Ascending aorta (tissue), 2 donors: ENCODE measurements at places on chromosomes 6 and 20.

DNA sequence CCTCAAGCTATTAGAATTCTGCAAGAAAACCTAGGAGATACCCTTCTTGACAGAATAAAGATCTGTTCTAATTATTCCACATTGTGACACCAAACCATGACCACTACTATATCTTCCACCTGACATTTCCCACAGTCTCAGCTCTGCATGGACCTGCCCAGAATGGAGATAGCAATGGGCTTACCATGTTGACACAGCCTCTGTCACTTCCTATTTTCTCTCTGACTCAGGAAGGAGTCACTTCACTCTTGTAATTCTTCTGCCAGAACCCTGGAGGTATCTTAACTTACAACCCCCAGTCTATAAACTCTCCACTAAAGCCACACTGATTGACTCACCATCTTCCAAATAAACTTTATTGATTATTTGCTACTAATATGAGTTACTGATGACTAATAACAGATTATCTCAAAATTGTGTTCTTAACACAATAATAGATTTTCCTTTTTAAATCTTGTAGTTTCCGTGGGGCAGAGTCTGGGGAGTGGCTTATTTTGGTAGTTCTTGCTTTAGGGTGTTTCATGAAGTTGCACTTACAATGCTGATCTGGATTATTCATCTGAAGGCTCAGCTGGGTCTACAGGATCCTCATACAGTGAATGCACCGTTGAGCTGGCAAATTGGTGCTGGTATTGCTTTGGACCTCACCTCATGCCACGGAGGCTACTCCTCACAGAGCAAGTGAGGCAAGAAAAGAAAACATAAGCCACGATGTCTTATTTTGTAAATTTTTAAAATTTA, 869.9 kb downstream of the KIF16B start:
- H3K27me3 ChIP-seq = no peaks in the 10 kb centered on the region
- no peak overlapping the region for H3K27ac ChIP-seq
- no peak for DNase-seq
- H3K4me1 ChIP-seq = no peaks in the 10 kb centered on the region
- no peak overlapping the region for H3K4me3 ChIP-seq

GRCh38 chr6:37706749-37707148, 9.1 kb upstream of the MDGA1 start:
- H3K27ac ChIP-seq = peak overlapping the region; percentile 68
- H3K27me3 ChIP-seq = no peaks in the 10 kb centered on the region
- no peaks in the 10 kb centered on the region for H3K4me1 ChIP-seq
- DNase-seq = no peak
- no peak overlapping the region for H3K4me3 ChIP-seq

DNA sequence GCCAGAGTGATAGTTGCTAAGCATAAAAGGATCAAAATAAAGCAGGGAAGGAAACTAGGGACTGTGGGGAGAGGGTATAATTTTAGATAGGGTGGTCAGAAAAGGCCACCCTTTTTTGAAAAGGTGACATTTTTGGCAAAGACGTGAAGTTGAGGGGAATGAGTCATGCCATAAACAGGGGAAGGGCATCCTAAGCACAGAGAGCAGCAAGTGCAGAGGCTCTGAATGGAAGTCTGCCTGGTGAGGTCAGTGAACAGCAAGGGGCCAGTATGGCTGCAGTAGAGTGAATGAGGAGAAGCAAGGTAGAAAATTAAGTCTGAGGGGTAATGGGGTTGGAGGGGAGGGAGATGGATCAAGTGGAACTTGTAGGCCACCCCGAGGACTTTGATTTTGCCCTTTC, 2.4 kb downstream of the KLC4 start:
- no peak for DNase-seq
- H3K36me3 ChIP-seq = peaks cover 39% of the 10 kb centered on the region
- H3K27me3 ChIP-seq = no peaks in the 10 kb centered on the region
- no peak overlapping the region for H3K4me3 ChIP-seq

- no peak for DNase-seq
- H3K4me1 ChIP-seq = peaks cover 3% of the 10 kb centered on the region
- no peaks in the 10 kb centered on the region for H3K27me3 ChIP-seq
- no peak overlapping the region for H3K27ac ChIP-seq
- H3K4me3 ChIP-seq = peak overlapping the region; percentile 21
Observed at GRCh38 chr6:111566873-111567517, 38.7 kb downstream of the TRAF3IP2 start.

GRCh38 chr6:77136086-77136485, 327.2 kb downstream of the HTR1B start:
- no peaks in the 10 kb centered on the region for H3K36me3 ChIP-seq
- DNase-seq = no peak
- no peak overlapping the region for H3K4me3 ChIP-seq
- no peak overlapping the region for H3K27ac ChIP-seq
- no peaks in the 10 kb centered on the region for H3K27me3 ChIP-seq

DNA sequence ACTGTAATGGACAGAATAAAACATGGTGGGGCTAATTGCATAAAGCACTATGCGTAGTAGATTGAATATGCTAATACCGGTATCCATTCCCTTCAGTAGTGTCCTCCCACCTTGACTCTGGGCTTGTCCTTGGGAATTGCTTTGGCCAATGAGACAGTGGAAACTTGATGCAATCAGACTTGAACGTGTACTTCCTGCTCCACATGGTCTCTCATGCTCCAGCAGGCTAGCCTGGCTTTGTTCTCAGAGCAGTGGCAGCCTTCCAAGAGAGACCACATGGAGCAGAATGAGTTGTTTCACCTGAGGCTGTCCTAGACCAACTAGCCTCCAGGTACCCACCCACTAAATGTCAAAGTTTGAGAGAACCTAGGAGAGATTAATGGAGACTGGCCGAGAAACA, 37.0 kb upstream of the BTBD3 start:
- H3K4me3 ChIP-seq = no peak overlapping the region
- no peak overlapping the region for H3K27ac ChIP-seq
- DNase-seq = no peak
- H3K36me3 ChIP-seq = no peaks in the 10 kb centered on the region

DNA sequence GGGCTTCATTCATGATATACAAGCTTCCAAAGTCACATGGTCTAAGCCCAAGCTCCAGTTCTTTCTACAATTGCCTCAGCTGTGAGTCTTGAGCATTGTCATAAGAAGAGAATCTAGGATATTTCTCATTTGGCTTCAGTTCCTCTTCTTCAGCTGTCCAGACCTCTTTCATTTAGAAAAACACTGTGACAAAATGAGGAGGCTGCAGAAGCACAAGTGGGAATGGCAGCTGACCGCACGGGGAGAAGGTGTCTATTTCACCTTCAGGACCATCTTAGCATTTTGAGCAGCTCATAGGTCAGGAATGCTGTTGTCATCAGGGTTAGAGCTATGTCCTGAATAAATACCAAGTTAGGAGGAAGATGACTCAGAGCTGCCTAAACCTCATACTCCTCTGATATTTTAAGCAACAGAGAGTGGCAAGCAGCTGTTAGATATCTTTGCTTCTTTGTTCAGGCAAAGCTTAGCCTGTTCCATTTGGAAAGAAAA, 390.1 kb upstream of the CITED2 start:
- no peaks in the 10 kb centered on the region for H3K36me3 ChIP-seq
- H3K4me3 ChIP-seq = no peak overlapping the region
- H3K27ac ChIP-seq = peak overlapping the region; percentile 83
- H3K4me1 ChIP-seq = peaks cover 3% of the 10 kb centered on the region

DNA sequence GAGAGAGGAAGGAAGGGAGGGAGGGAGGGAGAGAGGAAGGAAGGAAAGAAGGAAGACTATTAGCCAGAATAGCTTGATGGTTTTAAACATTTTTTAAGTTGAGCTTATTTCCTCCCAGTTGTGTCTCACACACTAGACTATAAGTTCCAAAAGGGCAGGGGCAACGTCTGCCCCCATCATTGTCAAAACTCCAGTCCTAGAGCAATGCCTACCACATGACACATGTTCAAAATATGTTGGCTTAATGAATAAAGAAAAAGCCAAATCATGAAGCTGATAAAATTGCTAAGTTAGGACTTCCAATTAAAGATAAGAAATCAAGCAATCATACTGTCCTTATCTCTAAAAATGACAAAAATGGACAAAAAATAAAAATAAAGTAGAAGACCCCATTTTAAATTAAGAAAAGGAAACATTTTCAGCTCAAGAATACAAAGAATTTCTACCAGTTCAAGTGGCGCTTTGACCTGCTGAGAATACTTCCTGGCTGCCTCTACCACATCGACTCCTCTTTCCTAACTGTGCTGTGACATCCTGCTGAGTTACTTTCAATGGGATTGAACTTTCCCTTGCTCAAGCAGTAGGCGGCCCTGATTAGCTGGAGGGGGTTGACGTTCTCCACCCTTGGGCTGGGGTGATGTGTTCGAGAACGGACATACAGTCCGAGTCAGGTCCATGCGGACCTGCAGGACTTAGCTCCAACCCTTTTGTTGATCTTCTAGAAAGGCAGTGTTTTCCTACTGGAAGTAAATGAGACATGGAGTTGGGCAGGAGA, 283.9 kb upstream of the FOXQ1 start:
- H3K27ac ChIP-seq = no peak overlapping the region
- H3K4me1 ChIP-seq = no peaks in the 10 kb centered on the region
- H3K4me3 ChIP-seq = no peak overlapping the region
- H3K27me3 ChIP-seq = no peaks in the 10 kb centered on the region

GRCh38 chr6:126170978-126171382, 168.9 kb upstream of the CENPW start:
- DNase-seq = no peak
- H3K36me3 ChIP-seq = no peaks in the 10 kb centered on the region
- no peaks in the 10 kb centered on the region for H3K27me3 ChIP-seq
- H3K4me1 ChIP-seq = no peaks in the 10 kb centered on the region

DNA sequence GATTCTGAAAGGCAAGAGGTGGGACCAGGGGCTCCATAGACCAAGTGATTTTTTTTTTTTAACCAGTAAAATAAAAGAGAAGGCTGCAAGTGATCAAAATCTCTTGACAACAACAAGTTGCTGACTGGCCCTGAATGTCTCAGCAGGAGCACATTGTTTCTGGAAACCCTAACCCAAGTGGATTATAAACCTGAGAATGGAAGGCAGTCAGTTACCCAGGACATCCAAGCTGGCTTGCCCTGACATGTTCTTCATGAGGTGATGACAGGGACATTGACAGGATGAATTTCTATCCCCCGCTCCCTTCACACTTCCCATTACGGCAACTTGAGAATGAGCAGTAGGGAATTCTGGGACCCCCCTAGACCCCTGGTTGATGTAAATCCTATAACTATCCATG, 49.6 kb upstream of the RIPOR2 start:
- no peaks in the 10 kb centered on the region for H3K36me3 ChIP-seq
- no peak overlapping the region for H3K4me3 ChIP-seq
- H3K27ac ChIP-seq = no peak overlapping the region
- H3K4me1 ChIP-seq = no peaks in the 10 kb centered on the region

DNA sequence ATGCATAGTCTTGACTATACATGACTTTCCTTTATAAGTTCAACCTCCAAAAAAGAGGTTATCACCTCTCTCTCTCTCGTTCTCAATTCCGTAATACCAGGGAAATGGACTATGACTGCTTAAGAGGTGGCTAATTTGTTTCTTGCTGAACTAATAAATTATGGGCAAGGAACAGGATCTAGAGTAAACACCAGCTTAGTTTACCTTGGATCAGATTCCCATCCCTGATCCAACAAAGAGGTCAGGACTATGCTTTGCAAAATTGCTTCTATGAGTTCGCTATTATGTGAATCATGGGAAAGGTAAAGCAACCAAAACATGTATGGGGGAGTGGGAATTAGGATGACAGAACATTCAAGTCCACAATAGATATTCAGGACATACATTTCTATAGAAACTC, 630.7 kb downstream of the HACE1 start:
- no peak overlapping the region for H3K4me3 ChIP-seq
- H3K36me3 ChIP-seq = no peaks in the 10 kb centered on the region
- no peaks in the 10 kb centered on the region for H3K27me3 ChIP-seq
- H3K27ac ChIP-seq = no peak overlapping the region
- DNase-seq = no peak
- no peaks in the 10 kb centered on the region for H3K4me1 ChIP-seq

DNA sequence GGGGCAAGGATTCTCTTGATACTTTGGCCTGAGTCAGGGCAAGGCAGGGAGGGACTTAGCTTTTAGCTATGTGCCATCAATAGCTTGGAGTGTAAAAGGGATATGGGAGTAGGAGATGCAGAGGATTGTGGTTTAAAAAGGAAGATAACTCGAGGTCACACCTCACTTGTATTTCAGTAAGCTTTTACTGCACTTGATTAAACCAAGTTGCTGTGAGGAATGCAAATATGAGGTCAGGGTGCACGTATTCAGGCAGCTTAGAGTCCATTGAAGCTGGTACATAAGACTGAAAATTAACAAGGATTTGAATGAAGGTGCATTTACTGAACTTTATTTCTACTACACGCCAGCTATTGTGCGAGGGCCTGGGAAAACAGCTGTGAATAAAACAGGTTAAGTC, 32.1 kb downstream of the DSTN start:
- H3K36me3 ChIP-seq = peaks cover 64% of the 10 kb centered on the region
- H3K4me1 ChIP-seq = peaks cover 72% of the 10 kb centered on the region
- no peaks in the 10 kb centered on the region for H3K27me3 ChIP-seq
- peak overlapping the region; percentile 18 for H3K27ac ChIP-seq

GRCh38 chr6:12675931-12676330, 40.6 kb upstream of the PHACTR1 start:
- no peak for DNase-seq
- H3K36me3 ChIP-seq = no peaks in the 10 kb centered on the region
- no peak overlapping the region for H3K4me3 ChIP-seq
- H3K4me1 ChIP-seq = no peaks in the 10 kb centered on the region

- no peaks in the 10 kb centered on the region for H3K27me3 ChIP-seq
- no peaks in the 10 kb centered on the region for H3K36me3 ChIP-seq
- no peak for DNase-seq
- H3K27ac ChIP-seq = no peak overlapping the region
- no peaks in the 10 kb centered on the region for H3K4me1 ChIP-seq
Observed at GRCh38 chr6:163501026-163501425, 86.5 kb downstream of the QKI start.

GRCh38 chr20:5766085-5766764, 16.0 kb downstream of the SHLD1 start:
- H3K4me3 ChIP-seq = no peak overlapping the region
- no peak overlapping the region for H3K27ac ChIP-seq
- no peak for DNase-seq
- no peaks in the 10 kb centered on the region for H3K27me3 ChIP-seq
- no peaks in the 10 kb centered on the region for H3K36me3 ChIP-seq

DNA sequence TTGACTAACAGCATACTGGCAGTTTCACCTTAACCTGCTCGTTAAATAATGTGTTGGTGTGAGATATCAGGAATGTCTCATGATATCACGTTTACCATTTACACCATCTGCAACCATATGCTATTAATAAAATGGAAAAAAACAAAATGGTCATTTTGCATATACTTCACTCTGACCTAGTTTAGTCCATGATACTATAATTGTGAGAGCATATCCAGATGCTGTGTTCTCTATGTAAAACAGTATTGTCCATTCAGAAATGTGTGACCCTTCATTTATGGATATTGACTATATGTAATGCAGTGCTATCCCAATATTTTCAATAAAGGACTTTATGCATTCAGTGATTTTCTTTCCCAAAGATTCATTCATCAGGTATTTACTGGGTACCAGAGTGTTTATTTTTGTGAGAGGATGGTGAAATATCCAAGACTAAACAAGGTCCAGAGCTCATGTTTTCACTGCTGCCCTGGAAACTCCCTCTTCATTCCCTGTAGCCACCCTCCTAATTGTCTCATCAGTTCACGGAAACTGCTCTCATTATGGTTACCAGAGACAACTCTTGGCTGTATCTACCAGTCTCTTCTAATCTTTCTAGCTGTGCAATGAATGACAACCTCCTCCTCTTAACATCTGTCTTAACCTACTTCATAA, 25.7 kb upstream of the HINT3 start:
- H3K27me3 ChIP-seq = no peaks in the 10 kb centered on the region
- H3K4me3 ChIP-seq = no peak overlapping the region
- no peak overlapping the region for H3K27ac ChIP-seq
- no peaks in the 10 kb centered on the region for H3K4me1 ChIP-seq
- peaks cover 7% of the 10 kb centered on the region for H3K36me3 ChIP-seq

- peak overlapping the region; percentile 66 for H3K27ac ChIP-seq
- no peaks in the 10 kb centered on the region for H3K27me3 ChIP-seq
- DNase-seq = peak; percentile 93
- H3K4me3 ChIP-seq = peak overlapping the region; percentile 44
- H3K4me1 ChIP-seq = no peaks in the 10 kb centered on the region
Observed at GRCh38 chr20:50346374-50347283, 156.0 kb downstream of the CEBPB start.
